Esophagus muscularis mucosa (tissue), 4 donors: ENCODE measurements at places on chromosomes 4 and X.

DNA sequence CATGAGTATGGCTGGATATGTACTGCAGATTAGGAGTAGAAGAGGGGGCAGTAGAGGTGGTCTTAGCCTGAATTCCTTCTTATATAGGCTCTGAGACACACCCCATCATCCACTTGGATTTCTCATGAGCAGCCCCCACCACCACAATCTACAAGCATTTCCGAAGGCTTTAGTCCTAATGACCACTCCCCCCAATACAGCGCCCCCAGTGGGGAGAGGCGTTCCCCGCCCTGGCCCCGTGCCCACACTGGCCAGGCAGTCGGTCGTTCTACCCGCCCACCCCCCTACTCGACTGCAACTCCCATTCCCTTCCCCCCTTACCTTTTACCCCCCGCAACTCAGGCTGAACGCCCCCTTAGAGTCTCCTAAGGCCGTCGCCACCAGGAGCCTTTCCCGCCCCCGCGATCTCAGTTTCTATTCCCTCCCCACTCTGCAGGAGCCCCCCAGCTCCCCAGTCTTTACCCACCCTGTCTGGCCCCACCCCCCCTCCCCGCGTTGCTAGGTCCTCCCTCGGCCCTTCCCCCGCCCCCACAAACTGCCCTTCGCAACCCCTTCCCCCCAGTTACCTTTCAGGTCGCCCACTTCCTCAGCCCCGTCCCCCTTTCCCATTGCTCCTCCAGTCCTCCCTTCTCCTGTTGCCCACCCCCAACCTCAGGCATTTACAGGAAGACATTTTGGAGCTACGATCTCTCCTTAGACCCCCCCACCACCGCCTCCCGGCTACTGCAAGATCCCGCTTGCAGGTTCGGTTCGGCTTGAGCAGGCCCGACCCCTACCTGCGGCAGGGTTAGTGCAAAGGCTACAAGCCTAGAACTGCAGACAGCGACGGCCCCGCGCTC is 468 bp downstream of the ZMYM3 start:
- peaks cover 20% of the 10 kb centered on the region for H3K36me3 ChIP-seq
- peak overlapping the region; percentile 88 for H3K27ac ChIP-seq
- DNase-seq, result no peak
- H3K4me3 ChIP-seq, result peak overlapping the region; percentile 80

DNA sequence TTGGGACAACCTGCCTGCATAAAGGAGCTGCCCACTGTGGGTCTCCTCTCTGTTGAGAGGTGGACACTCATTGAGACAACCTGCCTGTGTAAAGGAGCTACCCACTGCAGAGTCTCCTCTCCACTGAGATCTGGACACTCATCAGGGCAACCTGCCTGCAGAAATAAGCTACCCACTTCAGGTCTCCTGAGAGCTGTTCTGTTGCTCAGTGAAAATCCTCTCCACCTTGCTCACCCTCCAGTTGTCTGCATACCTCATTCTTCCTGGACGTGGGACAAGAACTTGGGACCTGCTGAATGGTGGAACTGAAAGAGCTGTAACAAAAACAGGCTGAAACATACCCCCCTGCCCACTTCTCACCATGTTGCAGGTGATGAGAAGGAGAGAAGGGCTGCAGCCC is 59.9 kb upstream of the CDKN2AIP start:
- no peaks in the 10 kb centered on the region for H3K36me3 ChIP-seq
- DNase-seq, result no peak

DNA sequence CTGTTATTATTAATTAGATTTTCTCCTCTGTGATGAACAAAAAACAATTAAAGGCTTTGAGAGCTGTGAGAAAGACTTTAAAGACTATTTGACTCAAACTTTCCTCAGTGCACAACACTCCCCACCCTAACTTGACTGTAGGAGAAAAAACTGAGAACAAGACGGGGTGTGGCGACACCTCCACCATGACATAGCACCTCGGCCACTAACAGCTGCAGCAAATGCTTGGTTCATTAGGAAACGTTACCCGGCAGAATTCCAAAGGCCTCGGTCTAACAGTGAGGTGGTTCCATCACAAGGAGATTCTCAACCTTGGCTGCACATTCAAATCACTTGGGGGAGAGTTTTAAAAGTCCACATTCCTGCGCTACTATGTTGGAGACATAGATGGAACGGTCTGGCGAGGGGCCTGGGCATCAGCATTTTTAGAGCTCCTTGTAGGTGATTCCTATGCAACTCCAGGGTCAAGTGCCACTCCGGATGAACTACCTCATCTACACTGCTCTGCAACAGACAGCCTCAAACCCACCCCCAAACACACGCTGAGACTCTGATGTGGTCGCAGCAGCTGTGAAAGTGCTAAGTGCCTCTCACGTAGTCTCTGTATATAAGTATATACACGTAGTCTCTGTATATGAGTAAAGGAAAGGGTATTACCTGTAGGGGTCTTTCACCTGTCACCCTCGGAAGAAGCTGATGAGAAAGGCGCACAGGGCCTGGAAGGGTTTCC is 1.0 kb downstream of the FGFBP2 start:
- H3K27me3 ChIP-seq, result no peaks in the 10 kb centered on the region
- no peak overlapping the region for H3K4me3 ChIP-seq
- no peaks in the 10 kb centered on the region for H3K4me1 ChIP-seq
- no peak for DNase-seq
- H3K27ac ChIP-seq, result no peak overlapping the region

DNA sequence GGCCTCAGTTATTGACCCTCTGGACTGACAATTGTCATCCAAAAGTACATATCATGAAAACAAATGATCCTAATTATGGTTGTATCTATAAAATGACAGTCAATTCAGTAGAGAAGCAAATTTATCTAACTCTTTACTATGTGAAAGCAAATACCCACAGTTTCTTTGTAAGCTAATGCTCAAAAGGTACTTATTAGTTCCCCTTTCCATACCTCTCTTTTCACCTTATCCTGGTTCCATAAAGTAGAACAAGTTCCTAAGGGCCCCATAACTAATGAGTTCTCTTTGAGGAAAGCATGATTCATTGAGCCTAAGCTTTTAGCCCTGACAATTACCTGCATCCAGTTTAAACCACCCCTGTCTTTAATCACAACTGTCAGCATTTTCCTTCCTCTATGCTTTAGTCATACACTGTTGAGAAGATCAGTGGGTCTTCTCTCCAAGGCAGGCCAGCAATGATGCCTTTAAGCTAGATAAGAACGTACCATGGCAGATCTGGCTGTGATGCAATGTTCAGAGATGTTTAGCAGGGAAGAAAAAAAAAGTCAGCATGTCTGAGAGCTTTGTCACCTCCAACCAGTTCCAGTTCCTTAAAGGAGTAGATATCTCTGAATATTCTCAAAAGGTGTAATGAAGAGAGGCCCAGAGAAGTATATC is 179.7 kb upstream of the RASGEF1B start:
- no peaks in the 10 kb centered on the region for H3K4me1 ChIP-seq
- no peaks in the 10 kb centered on the region for H3K27me3 ChIP-seq
- H3K27ac ChIP-seq, result no peak overlapping the region
- no peak for DNase-seq
- no peaks in the 10 kb centered on the region for H3K36me3 ChIP-seq

DNA sequence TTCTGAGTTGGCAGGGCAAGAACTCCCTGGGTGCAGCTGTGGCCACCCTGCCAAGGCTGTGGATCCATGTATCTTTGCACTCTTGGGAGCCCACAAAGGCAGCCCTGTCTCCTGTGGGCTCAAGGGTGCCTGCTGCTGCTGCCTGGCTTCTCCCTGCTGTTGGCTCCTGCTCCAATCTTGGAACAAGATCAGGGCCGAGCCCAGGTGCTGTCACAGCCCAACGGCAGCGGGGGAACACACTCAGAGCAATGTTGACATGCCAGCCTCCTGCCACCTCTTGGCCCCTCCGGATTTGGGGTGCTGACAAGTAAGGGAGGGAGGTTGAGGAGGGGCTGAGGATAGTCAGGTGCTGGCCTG is 57.9 kb downstream of the COX18 start:
- no peaks in the 10 kb centered on the region for H3K36me3 ChIP-seq
- no peak overlapping the region for H3K27ac ChIP-seq
- no peak for DNase-seq
- no peaks in the 10 kb centered on the region for H3K27me3 ChIP-seq
- no peaks in the 10 kb centered on the region for H3K4me1 ChIP-seq
- no peak overlapping the region for H3K4me3 ChIP-seq
